Activated effector memory CD4-positive, alpha-beta T cell treated with Interleukin-2 at 50 U/mL for 16 hours (primary cell): ENCODE measurements at places on chromosomes 4 and X.
A peak's percentile ranks its signal among the peaks of the same experiment; 100 is the strongest.

- DNase-seq: no peak
These were observed 58.5 kb upstream of the AP1S2 start for GRCh38 chrX:15913146-15913545.

DNA sequence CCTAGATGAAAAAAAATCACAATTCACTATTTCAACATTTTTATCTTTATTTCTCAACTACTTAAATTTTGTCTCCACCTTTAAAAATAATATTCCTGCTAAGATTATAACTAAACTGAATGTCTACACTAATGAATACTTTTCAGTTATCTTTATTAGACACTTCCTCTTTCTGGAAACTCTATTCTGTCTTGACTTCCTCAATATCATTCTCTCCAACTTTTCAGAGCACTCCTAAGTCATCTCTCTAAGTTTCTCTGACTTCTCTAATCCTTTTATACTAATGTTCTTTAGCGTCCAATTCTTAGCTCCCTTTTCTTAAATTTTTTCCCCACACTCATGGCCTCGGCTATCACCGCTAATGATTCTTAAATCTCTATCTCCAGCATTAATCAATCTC, 374.2 kb downstream of the FBXO8 start:
- DNase-seq: no peak

- DNase-seq: peak; percentile 27
These were observed 159.1 kb downstream of the NSUN7 start for GRCh38 chr4:40908702-40909362.

DNA sequence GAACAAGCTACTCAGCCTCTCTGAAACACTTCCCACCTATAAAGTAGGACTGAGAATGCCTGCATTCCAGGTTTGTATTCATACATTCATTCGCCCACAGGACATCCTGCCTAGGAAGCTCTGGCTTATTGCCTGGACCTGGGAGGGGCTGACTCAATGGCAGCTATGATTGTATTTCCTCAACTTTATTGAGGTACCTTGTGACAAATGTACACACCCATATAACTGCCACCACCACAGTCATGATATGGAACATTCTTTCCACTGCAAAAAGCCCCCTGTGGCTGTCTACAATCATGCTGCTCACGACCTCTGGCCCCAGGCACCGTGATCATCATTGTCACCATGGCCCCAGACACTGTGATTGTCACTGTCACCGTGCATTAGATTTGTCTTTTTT, 68.3 kb downstream of the ABLIM2 start:
- no peak for DNase-seq

DNA sequence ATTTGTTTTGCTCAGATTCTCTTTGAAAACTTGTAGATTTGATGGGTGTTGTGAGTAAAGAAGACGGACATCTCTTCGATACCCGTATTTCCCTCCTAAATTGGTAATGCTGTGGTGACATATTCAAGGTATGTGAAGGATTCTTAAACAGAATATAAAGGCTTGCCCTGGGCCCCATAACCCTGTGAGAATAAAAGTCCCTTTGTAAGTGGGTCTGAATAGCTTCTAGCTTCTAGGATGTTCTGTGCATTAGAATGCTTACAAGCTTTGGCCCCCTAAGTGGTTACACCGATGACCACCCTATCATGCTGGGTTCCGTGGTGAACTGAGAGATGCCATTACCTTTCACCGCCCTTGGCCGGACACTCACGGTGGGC, 574 bp upstream of the MOB1B start:
- DNase-seq: no peak

DNA sequence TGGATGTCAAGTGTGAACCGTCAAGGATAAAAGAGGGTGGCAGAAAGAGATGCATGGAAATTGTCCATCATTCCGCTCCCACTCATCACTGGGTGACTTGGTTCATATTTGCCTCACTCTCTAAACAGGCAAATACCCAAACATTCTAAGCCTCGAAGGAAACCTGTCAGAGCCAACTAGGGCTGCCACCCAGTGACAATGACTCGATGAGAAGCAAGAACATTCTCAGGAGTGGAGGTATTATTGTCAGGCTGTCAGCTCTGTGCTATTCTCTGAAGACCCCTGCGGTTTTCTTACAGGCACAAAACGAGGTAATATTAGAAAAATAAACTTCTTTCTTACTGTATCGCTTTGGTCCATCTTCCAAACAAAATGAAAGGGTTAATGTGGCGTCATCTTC, 139.6 kb downstream of the LDB2 start:
- DNase-seq: no peak

- DNase-seq: no peak
These were observed 68.0 kb upstream of the NR3C2 start for GRCh38 chr4:148510211-148510610.

DNA sequence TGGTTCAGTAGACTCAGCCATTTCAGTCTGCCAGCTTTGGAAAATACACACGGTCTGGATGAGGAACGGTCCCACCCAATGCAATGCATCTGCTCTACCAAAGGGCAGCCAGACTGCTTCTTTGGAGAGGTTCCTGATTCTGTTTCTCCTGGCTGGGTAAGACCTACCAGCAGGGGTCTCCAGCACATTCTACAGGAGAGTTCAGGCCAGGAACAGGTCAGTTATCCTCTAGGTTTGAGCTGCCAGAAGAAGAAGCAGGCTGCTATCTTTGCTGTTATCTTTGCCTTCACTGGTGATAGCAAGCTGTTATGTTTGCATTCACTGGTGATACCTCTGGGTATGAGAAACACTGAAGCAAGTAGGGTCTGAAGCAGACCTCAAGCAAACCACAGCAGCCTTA, 45.5 kb upstream of the PBDC1 start:
- no peak for DNase-seq

DNA sequence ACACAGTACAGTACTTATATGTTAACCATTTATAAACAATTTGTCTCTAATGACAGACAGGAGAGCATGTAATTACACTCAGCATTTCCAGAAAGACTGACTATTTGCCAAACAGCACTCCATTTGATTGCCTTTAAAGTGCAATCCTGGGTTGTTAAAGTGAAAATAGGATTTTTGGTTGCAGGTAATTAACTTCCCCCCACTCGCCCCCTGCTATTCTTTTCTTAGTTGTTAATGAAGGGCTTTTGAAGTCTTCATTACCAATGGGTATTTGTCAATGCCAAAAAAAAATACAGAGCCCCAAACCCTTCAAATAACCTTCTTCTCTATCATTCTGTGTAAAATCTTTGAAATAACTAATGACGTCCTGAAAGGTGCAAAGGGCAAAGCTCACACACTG, 825.6 kb downstream of the STPG2 start:
- DNase-seq: no peak

GRCh38 chr4:102735582-102735981, 25.2 kb downstream of the MANBA start:
- DNase-seq: no peak

DNA sequence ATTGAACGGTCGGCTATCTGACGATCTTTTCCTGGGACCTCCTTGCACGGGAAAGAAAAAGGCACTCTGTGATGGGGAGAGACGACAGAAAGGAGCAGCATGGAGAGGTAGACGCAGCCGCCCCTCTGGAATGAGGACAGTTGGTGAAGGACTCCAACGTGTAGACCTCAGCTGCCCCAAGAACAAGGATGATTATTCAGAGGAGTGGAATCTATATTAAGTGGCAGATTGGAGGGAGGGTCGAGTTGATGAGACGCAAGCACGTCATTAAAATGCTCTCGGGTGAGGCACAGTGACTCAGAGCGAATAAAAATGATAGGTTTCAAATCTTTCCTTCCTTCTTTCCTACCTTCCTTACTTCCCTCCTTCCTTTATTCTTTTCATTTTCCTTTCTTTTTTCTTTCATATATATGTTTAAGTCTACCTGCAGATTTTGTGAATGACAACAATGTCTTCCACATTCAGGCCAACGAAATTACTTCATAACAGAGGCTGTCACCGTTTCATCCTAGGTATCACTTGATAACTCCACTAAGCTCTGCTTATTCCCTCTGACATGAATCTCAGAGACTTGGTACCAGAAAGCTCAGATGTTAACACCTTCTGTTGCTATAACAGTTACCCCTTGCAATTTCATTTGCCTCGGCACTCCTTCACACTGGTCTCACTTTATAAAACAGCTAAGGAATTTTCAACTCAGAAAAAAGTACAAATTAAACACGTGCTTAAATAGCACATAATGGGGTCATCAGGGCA, 110.0 kb upstream of the PPARGC1A start:
- DNase-seq: no peak
